Placental epithelial cell (primary cell): ENCODE measurements at places on chromosomes 6 and 20. TPM values are rescaled to one million over a fixed set of nuclear protein-coding genes. Genes with fewer than 3 reads are reported as not detected.

The NKX2-2 gene
- not detected in 2 replicates for total RNA-seq

The TMEM14C gene
- 111 and 126 TPM in 2 replicates for total RNA-seq

The CALHM4 gene
- total RNA-seq, result not detected in 2 replicates

The DCBLD1 gene
- total RNA-seq, result 21.6 and 80.6 TPM in 2 replicates

The RBM24 gene
- total RNA-seq, result 0.11 and 0.39 TPM in 2 replicates

The TSBP1 gene
- not detected in 2 replicates for total RNA-seq

The LHFPL5 gene
- total RNA-seq, result not detected in 2 replicates

The TMEM244 gene
- total RNA-seq, result not detected in 2 replicates

The MMS22L gene
- total RNA-seq, result 17.9 and 18.8 TPM in 2 replicates

The PCNA gene
- 78.1 and 137 TPM in 2 replicates for total RNA-seq

The SLPI gene
- total RNA-seq, result 0.79 TPM in 1 of 2 replicates, not detected in the other

The BPIFA1 gene
- not detected in 2 replicates for total RNA-seq

The LIME1 gene
- 2.4 and 5.1 TPM in 2 replicates for total RNA-seq

The CLIC5 gene
- 1.2 and 1.5 TPM in 2 replicates for total RNA-seq

The SYCP2 gene
- total RNA-seq, result 4.2 and 4.7 TPM in 2 replicates

The FLRT3 gene
- 35.9 and 53.4 TPM in 2 replicates for total RNA-seq

The IL20RA gene
- total RNA-seq, result not detected in 2 replicates

The FAM83D gene
- total RNA-seq, result 2.0 and 6.5 TPM in 2 replicates

The CLPSL1 gene
- not detected in 2 replicates for total RNA-seq

The SPATA25 gene
- 0.98 and 2.0 TPM in 2 replicates for total RNA-seq

The NCOA7 gene
- 38.9 and 86.8 TPM in 2 replicates for total RNA-seq

The MEI4 gene
- total RNA-seq, result 0.22 TPM in 1 of 2 replicates, not detected in the other

The ADGRF5 gene
- 6.7 and 13.7 TPM in 2 replicates for total RNA-seq

The NKAIN4 gene
- total RNA-seq, result not detected in 2 replicates
